ENCODE measurements at places on chromosomes 6 and 20.

DNA sequence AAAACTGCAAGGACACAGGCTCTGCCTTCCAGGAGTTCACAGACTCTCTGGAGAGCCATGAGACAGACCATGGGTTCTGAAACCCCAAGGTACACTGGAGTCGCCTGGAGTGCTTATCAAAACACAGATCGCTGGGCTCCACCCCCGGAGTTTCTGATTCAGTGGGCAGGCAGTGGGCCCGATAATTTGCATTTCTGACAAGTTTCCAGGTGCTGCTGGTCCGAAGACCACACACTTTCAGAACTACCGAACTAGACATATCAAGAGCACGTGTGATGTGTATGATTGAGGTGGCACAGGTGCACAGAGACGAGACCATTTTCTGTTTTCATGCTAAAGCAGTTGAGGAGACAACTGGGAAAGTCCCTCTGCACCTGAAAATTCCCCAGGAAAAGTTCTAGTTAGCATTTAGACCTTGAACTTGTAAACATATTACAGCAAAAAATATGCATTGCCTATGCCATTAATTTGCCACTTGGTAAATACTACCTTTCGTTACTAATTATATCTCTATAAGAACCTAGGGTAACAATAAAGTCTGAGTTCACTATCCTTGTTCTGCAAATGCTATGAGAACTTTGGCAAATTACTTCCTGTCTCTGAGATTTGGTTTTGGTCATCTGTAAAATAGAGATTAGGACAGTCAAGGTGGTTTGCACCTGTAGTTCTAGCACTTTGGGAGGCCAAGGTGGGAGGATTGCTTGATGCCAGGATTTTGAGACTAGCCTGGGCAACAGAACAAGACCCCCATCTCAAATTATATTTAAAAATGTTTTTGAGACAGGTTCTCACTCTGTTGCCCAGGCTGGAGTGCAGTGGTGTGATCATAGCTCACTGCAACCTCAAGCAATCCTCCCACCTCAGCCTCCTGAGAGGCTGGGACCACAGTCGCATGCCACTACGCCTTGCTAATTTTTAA lies 14.3 kb upstream of the PIM1 start:
- DNase-seq: no peak

DNA sequence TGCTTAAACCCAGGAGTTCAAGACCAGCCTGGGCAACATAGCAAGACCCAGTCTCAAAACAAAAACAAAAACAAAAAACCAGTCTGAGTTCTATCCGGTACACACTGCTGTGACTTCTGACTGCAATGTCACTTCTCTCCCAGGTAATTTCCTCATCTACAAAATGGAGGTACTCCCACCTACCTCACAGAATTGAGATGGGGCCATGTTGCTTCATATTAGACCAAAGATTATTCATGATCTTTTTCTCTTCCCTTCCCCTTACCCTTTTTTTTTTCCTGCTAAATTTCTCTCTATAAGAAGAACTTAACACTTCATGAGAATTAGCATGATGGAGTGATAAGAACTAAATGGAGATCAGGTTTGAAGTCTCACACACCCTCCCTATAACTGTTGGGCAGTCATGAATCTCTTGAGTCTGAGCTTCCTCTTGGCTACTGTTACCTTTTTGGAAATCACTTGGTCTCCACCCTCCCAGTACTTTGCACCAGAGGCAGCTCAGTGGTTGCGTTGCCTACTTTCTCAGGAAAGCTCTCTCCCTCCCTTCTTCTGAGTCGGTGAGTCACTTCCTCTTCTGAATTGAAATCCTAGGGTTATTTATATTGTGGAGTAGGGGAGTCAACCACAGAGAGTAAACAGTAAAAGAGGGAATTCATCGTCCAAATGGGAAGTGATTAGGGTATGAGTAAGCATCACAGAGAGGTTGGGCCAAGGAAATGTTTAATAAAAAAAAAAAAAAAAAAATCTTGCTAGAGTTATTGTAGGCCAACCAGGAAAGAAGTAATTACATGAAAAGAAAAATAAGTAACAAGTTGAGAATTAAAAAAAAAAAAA lies 59.9 kb upstream of the MAP7 start:
- DNase-seq: peak; percentile 100

GRCh38 chr20:63980806-63981728 lies at the start of gene PRPF6:
TSS of gene PRPF6 (plus strand) at chr20:63981132. CDS start at chr20:63981246, 114 bp downstream.
- peak; percentile 92 for DNase-seq

- DNase-seq: peak; percentile 26
Measured at GRCh38 chr6:118722829-118723813, 71.7 kb upstream of the CEP85L start.

- no peak for DNase-seq
Measured at GRCh38 chr20:46985671-46986070, 91.0 kb downstream of the EYA2 start.

GRCh38 chr6:156953479-156954146 lies 176.4 kb downstream of the ARID1B start:
- peak; percentile 99 for DNase-seq

GRCh38 chr6:132684272-132684671 lies 25.3 kb upstream of the TAAR1 start:
- DNase-seq: peak; percentile 34

DNA sequence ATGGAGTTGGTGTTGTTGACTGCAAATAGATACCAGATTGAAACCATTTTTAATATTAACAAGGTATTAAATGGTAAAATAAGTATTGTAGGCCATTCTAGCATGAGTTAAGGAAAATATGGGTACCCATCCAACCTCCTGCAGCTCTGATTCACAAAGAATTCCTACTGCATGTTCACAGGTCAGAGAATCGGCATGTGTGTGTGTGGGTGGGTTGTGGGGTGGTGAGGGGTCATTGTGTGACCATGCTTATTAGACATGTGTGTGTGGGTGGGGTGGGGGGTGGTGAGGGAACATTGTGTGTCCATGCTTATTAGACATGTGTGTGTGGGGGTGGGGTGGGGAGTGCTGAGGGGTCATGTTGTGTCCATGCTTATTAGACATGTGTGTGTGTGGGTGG lies 3.2 kb downstream of the IYD start:
- no peak for DNase-seq

- no peak for DNase-seq
Measured at GRCh38 chr6:90448836-90449235, 138.0 kb downstream of the MAP3K7 start.

DNA sequence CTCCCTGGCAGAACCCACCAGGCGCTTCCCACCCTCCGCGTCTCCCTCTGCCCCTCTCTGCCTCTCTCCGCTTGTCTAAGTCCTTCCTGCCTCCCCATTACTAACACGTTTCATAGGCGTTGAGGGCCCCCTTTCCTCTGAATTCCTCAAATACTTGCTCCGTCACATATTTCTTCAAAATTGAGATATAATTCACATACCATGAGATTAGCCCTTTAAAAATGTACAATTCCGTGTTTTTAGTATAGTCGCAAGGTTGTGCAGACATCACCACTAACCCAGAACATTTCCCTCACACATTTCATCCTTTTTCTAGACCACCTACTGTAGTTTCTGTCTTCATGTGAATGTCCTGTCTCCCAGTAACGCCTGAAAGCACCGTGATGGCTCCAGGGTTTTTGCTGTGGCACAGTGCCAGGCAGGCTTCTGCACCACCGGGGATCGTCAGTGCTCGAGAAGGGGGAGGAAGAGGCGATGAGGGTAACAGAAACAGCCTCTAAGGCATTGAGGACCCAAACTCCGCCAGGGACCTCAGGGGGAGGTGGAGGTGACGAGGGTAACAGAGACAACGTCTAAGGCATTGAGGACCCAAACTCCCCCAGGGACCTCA lies 141.9 kb upstream of the SNX9 start:
- no peak for DNase-seq

DNA sequence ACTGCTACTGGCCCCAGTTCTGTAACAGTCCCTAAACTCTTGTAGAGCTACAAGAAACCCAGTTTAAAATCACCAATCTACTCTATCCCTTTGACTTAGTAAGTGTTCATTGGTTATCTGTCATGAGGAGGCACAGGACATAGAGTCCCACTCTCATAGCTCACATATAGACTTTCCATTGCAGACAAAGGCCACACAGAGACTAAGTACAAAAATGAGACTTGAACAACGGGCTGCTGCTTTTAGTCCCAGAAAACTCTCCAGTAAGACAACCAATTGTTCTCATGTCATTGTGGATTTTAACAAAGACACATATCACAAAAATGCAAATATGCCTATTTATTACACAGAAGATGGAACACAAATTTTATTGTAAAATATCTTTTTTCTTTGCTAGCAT lies 197.4 kb downstream of the PTPRK start:
- no peak for DNase-seq

DNA sequence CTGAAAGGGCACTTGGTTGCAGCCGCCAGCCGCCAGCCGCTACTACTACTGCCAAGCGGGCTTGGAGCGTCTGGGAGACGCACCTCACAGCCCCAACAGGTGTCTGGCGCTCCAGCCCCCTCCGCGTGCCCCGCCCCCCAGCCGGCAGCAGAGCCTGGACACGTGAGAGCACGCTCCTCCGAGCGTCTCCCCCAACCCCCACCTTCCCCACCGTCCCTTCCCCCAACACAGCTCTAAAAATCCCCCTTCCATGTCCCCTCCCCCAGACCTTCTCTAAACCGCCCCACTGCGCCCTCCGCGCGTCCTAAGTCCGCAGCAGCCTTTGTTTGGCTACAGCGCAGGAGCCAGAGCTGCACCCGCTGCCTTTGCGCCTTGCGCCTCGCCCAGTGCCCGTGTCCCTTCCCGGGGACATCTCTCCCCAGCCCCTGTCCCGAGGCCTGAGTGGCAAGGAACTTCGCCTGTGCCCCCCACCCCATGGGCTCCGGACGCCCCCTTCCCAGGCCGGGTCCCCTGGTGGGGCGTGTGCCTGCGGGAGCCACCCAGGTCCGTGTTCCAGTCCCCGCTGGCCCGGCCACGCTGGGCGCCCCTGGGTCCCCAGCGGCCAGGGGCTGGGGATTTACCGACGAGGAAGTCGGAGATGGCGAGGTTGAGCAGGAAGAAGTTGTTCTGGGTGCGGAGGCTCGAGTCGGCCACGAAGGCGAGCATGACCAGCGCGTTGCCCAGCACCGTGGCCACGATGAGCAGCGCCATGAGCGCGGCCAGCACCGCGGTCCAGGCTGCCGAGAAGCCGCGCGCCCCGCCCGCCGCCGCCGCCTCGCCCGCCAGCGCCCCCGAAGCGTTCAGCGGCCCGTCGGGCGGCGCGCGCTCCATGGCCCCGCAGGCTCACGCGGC lies 732 bp downstream of the HRH3 start:
- no peak for DNase-seq

DNA sequence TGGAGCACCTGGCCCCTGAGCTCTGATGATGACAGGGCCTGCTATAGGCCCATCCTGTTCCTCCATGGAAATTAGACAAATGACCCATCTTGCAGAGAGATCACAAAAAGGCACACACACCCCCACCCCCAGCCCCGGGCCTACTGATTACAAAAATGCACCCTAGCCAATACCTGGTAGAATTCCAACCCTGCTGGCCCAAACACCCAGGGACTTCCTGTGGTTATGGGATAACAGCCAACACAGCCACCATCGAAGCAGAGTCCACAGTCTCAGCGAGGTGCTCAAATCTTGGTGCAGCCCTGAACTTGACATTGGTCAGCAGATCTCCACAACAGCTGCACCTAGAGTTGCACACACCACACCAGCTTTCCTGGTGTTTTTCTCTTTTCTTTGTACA lies 17.0 kb downstream of the NCR2 start:
- no peak for DNase-seq

GRCh38 chr20:44137266-44137801 lies 49.7 kb downstream of the JPH2 start:
- peak; percentile 38 for DNase-seq

GRCh38 chr20:22574545-22575086 lies 9.8 kb downstream of the FOXA2 start:
- no peak for DNase-seq

DNA sequence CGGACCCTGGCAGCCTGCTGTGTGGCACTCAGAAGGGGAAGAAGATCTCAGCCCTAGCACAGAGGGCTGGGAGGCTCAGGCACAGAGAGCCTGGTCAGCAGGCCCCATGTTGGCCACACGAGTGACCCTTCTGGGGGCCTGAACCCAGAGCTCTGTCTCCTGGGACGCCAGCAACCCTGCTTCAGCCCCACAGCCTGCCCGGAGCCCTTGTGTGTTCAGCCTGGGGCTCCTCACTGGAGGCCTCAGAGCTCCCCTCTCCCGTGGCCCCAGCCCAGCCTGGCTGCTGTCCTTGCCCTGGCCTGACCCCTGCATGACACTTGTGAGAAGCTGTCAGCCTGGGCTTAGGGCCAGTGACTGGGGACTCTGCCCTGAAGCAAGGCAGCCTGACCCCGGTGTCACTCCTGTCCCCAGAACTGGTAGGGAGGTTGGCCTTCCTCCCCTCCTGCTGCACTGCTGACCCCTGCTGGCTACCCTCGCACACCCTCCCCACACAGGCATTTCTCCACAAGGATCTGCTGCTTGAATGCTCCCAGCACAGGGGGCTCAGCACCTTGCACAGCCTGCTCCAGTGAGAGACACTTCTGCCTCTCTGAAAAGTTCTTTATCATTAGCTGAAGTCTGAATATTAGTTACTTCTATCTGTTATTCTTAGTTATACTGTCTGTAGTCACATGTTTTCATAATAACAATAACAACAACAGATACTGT lies 15.4 kb upstream of the IP6K3 start:
- peak; percentile 32 for DNase-seq

GRCh38 chr6:147141711-147142308 lies 62.4 kb upstream of the STXBP5 start:
- peak; percentile 71 for DNase-seq

DNA sequence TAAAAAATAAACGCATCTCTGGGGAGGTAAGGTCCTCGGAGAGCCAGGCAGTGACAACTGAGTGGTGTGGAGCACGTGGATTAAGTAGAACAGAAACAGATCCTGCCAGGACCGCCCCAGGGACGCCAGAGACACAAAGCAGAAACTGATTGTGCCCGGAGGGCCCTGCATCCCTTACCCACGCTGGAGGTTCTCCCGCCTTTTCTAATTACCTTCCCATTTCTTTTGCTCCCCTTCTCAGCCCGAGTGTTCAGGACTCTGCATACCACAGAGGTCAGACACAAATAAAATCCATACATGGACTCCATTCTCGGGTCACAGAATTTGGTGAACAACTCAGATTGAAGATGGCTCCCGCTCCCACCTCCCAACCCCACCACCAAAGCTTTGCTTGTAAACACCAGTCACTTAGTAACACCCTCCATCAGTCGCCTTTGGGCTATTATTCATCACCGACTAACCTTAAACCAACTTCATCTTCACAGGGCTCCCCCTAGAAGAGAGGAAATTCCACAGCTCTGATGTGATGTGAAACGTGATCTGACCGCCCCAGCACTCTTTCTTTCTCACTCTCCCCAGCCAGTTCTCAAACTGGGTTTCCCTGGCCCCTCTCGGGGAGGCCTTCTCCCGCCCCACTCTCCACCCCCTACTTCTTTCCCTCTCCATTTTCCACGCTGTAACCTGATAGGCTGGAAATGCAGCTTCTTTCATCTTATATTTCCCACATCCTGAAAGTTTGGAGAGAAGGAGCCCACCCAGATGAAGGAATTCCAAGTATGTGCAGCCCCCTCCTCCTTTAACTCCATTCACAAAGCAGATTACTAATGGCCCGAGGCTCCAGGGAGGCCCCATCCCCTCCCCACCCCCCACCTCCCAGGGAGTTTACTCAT lies 32.5 kb upstream of the PIM1 start:
- peak; percentile 99 for DNase-seq

- DNase-seq: no peak
Measured at GRCh38 chr6:31243508-31243907, 28.4 kb downstream of the HLA-C start.
